ENCODE measurements at places on chromosomes 12 and 14. TPM values are rescaled to one million over a fixed set of nuclear protein-coding genes. Genes with fewer than 3 reads are reported as not detected.

Gene PGF
- 3.5 TPM for total RNA-seq

Gene ACSM4
- not detected for total RNA-seq

Gene ZBTB25
- total RNA-seq, result 9.7 TPM

Gene ARPC3
- total RNA-seq, result 316 TPM

Gene PAX9
- total RNA-seq, result 1.9 TPM

Gene KRT7
- total RNA-seq, result 97.6 TPM

Gene CCDC196
- total RNA-seq, result not detected

Gene RNF212B
- total RNA-seq, result not detected

Gene HHIPL1
- 1.1 TPM for total RNA-seq

Gene CLEC6A
- not detected for total RNA-seq

Gene SMOC1
- total RNA-seq, result 0.36 TPM

Gene DACT1
- 55.0 TPM for total RNA-seq

Gene MYH6
- not detected for total RNA-seq

Gene ALDH2
- total RNA-seq, result 79.2 TPM

Gene CLEC14A
- not detected for total RNA-seq

Gene EMP1
- 71.7 TPM for total RNA-seq

Gene KIF26A
- 1.4 TPM for total RNA-seq

Gene SERPINA12
- not detected for total RNA-seq

Gene MGAT4C
- total RNA-seq, result 1.2 TPM

Gene PLCZ1
- not detected for total RNA-seq

Gene IL26
- not detected for total RNA-seq

Gene KLRC2
- total RNA-seq, result 4.1 TPM
